ENCODE measurements at places on chromosomes 12 and 14.

DNA sequence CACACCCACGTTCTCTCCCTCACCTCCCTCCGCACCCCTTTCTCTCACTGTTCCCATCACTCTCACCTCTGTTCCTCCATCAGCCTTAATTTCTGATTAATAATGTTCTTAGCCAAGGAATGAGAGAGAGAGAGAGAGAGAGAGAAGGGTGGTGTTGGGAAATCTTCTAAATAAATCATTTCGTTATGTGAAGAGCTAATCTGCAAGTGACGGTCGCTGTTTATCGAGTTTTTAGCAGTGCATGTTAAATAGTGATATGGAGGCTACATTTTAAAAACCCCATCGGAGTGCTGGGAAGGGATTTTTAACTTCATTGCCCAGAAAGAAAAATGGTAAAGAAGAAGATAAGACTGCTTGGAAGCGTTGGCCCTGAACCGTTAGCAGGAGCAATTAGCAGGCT, 203.3 kb upstream of the LHX5 start:
- no peak for DNase-seq

- peak; percentile 36 for DNase-seq
Measured at GRCh38 chr12:32536000-32536345, 136.6 kb downstream of the FGD4 start.

- no peak for DNase-seq
Measured at GRCh38 chr14:30991408-30991807, 34.0 kb upstream of the AP4S1 start.

DNA sequence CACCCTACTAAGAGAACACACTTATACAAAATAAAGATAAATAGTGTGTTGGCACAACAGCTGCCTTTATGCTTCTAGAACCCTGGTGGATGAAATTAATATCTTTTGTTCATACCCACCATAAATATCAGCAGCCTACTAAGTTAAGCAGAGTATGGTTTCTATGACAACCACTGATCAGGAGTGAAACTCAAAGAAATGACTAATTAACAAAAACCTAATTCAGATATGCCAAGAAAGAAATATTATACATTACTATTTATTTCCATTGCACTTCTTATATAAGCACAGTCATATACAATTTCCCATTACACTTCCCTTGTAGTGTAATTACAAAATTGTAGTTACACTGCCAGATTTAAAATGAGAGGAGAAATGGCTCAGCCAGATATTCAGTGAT, 164.1 kb upstream of the CDKN3 start:
- no peak for DNase-seq

- peak; percentile 95 for DNase-seq
Measured at GRCh38 chr12:124026755-124027745, 54.0 kb downstream of the ZNF664 start.

DNA sequence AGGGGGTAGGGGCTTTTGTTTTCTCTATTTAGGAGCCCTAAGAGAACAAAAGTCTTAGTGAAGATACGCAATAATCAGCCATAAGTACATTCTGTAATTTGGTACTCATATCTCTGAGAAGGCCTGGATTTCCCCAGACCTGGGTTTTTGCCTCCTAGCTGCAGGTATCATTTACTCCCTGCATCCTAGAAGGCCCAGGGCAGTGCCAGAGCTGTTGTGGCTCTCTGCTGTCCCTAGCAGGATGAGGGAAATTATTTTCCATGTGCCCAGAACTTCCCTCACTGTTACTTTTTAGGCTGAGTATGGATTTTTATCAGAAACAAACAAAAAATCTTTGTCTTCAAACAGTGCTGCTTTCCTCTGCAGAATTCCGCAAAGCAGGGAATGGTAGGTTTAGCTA, 192.5 kb upstream of the SYT1 start:
- no peak for DNase-seq

GRCh38 chr12:117514016-117514415, 152.6 kb upstream of the NOS1 start:
- no peak for DNase-seq

DNA sequence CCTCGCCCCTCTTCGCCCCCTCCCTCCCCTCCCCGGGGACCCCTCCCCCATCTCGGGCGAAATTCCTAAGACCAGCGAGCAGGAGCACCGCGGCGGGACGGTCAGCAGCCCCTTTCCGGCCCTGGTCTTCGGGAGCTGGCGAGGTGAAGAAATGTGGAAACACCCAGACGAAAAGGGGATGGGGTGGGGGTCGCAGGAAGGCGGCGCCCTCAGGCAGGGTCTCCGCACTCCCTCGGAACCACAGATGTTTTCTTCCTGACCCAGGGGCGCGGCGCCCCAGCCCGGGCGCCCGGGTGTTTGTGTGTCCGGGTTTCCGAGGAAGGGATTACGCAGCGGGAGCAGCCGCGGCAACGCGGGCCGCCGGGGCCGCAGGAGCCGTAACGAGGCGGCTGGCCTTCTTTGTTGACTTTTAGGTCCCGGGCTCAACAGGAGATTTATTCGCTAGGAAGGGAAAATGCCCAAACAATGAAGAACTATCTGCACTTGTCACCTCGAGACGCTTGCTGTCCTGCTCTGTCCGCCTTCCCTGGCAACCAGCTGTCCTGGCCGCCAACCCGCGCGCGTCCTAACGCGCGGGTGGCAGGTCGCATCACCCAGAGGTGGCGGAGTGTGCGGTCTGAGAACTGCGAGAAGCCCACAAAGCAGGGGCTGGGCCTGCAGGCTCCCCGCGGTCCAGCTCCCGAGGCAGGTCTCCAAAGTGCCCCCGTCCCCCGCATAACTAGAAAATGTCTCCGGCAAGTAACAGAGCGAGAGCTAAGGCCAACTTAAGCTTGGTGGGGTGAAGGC, 7.0 kb downstream of the FOXA1 start:
- DNase-seq = no peak

- DNase-seq = peak; percentile 76
Measured at GRCh38 chr12:12376646-12377448, 20.0 kb downstream of the BORCS5 start.

- DNase-seq = peak; percentile 49
Measured at GRCh38 chr12:90979951-90980350, 24.8 kb downstream of the EPYC start.

GRCh38 chr12:76495556-76495955, 64.0 kb downstream of the OSBPL8 start:
- no peak for DNase-seq

DNA sequence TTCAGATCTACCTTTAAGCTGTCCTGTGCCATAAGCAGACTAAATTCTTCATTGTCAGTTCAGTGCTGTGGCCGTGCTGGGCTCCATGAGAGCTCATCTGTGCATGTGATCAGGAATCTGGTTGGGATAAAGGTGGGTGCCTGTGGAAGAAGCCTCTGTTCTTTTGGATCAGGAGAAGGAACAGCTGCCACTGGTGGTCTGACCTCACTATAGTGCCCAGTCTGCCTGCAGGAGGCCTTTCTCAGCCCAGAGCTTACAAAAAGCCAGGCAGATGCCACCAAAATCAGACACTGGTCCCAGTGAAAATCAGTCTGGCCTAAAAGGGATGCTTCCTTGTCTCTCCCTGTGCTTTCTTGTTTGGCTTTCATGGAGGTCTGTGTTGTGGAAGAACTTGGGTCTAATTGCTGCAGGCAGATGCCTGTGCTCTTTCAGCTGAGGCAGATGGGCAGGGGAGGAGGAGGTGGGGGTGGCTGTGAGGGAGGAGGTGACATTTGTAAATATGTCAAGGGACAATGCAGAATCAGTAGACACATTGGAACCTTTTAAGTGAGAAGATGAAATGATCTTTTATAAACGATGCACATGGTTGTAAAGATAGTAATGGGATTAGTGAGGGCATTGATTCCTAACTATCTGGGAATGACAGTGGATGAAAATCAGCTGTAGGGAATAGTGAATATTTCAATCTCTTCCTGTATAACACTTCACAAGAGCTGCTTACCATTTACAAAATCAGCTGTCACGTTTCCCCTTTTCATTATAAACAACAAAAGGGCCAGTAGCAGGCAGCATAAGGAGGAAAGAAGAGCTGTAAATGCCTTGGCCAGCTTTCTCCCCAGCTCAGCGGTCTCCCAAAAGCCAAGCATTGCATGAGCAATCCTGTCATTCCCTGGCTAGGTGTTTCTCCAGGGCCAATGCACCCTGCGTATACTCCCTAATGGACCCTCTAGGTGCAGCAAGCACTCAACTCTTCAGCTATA, 44.6 kb downstream of the CACNA2D4 start:
- DNase-seq = no peak

GRCh38 chr14:77045238-77046162, 17.0 kb upstream of the IRF2BPL start:
- no peak for DNase-seq

GRCh38 chr12:89212339-89212771, 139.9 kb downstream of the DUSP6 start:
- DNase-seq = no peak

- DNase-seq = no peak
Measured at GRCh38 chr12:49231878-49232655, 32.8 kb upstream of the TUBA1C start.

- DNase-seq = peak; percentile 18
Measured at GRCh38 chr14:95597784-95598211, 62.9 kb downstream of the GLRX5 start.

GRCh38 chr14:49972131-49972671, 79.3 kb downstream of the ARF6 start:
- peak; percentile 71 for DNase-seq

DNA sequence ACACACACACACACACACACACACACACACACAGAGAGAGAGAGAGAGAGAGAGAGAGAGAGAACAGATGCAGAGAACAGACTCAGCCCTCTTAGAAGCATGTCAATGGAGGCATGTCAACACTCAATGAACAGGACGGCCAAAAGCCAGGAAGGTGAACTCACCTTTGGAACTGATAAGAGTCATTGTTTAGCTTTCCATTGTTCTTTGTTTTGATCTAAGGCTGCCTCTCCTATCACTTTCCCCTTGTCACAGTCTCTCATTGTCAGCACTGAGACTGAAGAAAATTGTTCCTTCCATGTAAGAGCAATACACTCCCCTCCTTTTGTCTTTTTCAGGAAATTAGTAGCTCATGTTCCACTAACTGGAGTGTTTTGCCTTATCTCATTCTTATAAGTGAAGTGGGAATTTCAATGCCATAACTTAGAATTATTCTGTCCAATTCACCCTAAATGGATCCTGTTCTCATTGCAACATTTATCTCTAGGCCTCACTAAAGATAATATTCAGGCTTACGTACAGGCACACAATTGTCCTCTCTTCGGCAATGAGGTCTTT, 218.0 kb downstream of the DUSP6 start:
- no peak for DNase-seq

DNA sequence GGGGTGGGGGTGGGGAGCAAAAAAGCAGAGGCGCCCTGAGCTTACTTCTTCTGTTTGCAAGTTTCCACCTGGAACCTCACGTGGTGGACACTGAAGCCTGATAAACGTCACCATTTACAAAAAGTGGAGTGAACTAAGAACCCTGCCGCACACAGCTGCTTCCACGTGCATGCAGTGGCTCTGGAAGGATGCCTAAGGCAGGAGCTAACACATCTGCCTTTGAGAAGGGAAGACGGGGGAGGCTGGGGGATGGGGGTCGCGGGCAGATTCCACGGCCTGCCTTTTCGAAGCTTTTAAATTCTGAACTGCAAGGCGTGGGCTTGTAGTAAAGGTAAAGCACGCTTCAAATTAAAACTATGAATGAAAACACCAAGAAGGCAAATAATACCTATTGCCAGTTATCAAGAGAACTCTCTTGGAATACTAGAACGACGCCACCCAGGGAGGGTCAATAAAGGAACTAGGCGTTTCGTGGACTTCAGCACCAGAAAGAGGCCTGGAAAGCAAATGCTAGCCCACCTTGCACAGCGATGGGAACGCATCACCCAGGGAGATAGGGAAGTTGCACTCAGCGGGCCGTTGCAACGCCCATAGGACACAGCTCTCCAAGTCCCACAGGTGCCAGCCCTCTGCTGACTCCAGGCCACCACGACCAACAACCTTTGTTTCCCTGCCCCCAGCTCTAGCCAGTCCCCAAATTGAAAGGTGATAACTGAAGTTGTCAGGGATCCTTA, 61.8 kb downstream of the TESC start:
- no peak for DNase-seq

- peak; percentile 54 for DNase-seq
Measured at GRCh38 chr14:20652996-20653975, 11.8 kb upstream of the OR6S1 start.

GRCh38 chr12:96457191-96457930, 32.0 kb upstream of the CFAP54 start:
- no peak for DNase-seq

- no peak for DNase-seq
Measured at GRCh38 chr12:79514730-79515529, 175.8 kb downstream of the PAWR start.

DNA sequence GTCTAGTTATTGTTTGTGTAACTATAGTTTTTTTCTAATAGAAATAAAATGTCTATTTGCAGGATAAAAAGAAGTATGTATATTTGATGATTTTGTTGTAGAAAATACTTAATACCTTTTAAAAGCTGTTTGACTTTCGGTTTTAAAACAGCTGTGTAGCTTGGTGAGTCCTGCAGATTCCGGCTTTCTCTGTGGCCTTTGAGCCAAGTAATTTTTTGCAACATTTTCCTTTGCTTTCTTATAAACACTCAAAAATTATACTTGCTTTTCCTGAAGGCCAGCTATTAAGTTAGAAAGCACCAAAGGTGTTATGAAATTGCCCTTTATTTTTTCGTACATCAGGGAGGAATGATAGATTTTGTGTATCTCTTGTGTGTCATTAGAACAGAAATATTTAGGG, 63.6 kb downstream of the CRADD start:
- DNase-seq = no peak

- DNase-seq = no peak
Measured at GRCh38 chr12:44510510-44510909, 365.6 kb downstream of the NELL2 start.

- no peak for DNase-seq
Measured at GRCh38 chr14:102544747-102545460, 35.3 kb upstream of the ANKRD9 start.

DNA sequence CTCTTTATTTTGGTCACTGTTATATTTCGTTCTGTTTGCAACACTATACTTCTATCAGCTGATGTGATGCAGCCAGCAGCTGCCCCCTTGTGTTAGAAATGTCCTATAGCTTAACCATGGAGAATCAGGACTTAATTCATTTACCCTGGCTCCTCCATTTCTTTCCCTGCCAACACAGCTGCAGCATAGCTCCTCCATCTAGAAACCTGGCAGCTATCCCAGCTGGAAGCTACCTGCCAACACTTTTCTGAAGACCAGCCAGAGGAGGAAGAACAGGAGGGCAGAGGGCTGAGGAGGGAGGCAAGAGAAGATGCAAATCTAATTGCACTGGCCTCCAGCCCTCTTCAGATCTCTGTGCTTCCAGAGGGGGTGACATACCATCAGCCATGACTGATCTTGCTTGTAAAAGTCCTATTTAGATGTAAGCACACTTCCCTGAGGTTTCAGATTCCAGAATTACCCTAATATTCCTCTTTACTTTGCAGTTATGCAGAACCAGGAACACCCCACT, 156.8 kb upstream of the TMEM260 start:
- peak; percentile 66 for DNase-seq

GRCh38 chr12:45244561-45245343, 28.9 kb downstream of the ANO6 start:
- no peak for DNase-seq

DNA sequence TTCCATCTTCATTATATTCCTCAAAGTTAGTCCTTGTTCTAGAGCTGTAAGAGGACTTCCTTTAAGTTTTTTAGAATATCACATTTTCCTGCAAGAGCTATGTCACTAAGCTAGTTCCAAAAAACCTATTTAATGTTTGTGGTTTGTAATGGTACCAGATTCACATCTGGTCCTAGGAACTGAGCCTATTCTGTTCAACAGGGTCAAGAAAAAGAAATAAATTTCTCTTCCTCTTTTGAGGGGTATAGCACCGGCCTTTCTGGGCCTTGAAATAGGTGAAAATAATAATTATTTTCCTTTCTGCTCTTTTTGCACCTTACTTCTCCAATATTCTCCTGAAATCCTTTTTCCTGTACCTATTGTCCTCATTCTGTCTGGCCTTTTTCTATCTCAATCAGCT, 3.6 kb upstream of the STXBP6 start:
- no peak for DNase-seq

All from fibroblast of skin of back (primary cell).